ENCODE measurements at places on chromosomes 2 and 18. TPM values are rescaled to one million over a fixed set of nuclear protein-coding genes. Genes with fewer than 3 reads are reported as not detected.

DNA sequence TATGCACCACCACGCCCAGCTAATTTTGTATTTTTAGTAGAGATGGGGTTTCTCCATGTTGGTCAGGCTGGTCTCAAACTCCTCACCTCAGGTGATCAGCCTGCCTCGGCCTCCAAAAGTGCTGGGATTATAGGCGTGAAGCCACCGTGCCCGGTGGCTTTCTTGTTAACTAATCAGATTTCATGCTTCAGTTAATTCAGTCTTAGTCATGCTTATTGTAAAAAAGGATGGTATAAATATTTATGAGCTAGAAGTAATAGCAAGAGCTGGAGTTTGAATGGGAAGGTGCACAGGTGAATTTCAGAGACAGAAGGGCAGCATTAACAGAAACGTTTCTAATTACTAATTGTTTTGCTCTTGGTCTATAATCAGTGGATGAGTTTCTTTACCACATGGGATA, 10.3 kb downstream of the GEMIN6 start:
- no peak for DNase-seq

- DNase-seq = no peak
Measured at GRCh38 chr2:165634282-165634681, 159.8 kb downstream of the GALNT3 start.

DNA sequence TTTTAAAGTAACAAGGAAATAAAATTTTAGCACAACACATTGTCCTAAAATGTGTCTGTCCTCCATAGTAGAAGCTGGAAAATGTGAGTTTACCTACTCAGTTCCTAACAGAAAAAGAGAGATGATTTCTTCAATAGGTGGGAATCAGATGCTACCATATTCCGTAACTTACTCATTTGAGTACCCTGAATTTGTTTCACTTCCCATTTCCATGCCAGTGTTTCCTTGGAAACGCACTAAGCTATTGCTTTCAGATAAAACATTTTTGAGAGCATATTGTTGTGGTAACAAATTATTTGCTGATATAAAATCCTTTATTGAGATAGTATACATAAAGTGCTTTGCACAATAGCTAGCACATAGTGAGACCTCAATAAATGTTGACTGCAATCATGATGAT, 137.5 kb upstream of the BARD1 start:
- no peak for DNase-seq

DNA sequence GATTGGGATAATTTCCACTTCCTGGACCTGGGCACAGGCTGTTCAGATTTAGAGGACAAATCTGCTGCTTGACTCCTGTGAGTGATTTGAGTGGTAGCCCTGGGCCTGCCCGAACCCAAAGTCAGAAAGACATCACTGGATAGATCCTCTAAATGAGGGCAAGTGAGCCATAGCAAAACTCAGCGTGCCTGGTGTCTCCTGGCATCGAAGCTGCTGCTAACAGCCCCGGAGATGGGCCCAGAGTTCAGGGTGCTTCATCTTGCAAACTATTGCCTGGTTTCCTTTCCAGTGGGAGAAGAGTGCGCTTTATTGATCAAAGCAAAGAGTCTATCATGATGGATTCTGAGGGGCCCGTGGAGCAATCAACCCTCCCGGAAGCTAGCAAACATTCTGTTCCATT, 153.1 kb upstream of the KLHL29 start:
- DNase-seq = no peak

The MROH2A gene
- not detected for total RNA-seq

GRCh38 chr2:121796239-121796638, 40.8 kb downstream of the TSN start:
- no peak for DNase-seq

The GREB1 gene
- 19.8 TPM for total RNA-seq

- no peak for DNase-seq
Measured at GRCh38 chr2:45445037-45445436, 166.0 kb downstream of the SRBD1 start.

The ABCG8 gene
- total RNA-seq = not detected

The ITPRIPL1 gene
- 0.33 TPM for total RNA-seq

DNA sequence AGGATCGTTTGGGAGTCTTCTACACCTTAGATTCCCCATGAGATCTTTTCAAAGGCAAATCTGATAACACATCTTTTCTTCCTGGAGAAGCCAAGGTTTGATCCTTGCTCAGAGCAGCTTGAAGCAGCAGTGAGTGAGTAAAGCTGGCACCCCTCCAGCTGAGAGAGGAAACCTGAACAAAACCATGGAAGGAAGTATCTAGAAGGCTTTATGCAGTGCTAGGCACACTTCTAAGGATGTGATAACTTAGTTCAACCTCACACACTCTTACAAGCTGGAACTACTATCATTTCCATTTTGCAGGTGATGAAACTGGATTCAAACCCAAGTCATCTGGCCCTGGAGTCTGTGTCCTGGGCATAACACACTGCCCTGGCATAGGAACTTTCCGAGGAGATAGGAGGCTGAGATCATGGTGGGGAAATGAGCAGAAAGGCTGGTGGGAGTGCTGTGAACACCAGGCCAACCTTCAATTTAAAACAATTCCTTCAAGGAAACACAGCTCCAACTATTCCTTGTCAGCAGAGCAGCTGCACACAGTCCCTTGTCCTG, 71.2 kb downstream of the CTAGE1 start:
- DNase-seq = peak; percentile 71

GRCh38 chr2:11022064-11022463, 110.3 kb downstream of the KCNF1 start:
- no peak for DNase-seq

The NCOA1 gene
- 38.7 TPM for total RNA-seq

- DNase-seq = no peak
Measured at GRCh38 chr2:64697297-64698176, 43.8 kb upstream of the SERTAD2 start.

The ORC2 gene
- total RNA-seq = 9.2 TPM

DNA sequence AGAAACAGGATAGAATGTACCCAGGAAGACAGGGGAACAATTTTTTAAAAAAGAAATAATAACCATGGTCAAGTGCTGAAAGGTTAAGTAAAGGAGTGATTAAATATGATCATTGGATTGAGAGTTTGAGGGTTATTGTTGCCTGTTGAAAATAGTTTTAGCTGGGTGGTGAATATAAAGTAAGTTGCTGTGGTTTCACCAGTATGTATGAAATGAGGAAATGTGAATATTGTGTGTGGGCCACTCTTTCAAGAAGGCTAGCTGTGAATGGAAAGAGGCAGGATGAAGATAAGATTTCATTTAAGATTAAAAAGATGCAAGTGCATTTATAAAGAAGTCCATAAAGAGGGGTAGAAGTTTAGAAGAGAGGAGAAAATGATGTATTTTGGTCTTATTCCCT, 53.8 kb downstream of the GULP1 start:
- no peak for DNase-seq

DNA sequence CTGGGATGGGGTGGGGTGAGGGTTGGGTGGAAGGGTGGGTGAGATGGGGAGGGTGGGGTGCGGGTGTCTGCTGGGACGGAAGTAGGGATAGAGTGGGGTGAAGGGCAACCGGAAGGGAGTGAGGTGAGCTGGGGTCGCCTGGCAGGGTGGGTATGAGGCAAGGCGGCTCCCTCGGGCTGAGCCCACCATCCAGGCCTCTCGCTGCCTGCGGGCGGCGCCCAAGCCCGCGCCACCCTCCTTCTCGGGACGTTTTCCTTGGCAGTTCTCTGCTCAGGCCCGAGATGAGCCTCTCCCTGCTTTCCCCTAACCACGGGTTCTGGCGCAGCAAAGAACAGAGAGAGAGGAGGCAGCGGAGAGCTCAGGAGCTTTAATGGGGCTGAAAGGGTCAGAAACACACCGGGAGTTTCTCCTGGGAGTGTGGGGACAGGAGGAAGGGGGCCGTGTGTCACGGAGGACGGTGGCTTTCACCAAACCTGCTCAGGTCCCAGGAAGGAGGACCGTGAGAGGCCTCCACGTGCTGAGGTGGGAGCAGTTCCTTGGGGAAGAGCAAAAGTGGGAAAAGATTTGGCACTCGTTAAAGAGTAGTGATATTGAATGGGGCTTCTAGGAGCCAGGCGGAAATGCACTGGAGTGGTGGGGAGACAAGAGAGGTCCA, 4.1 kb downstream of the FEV start:
- no peak for DNase-seq

DNA sequence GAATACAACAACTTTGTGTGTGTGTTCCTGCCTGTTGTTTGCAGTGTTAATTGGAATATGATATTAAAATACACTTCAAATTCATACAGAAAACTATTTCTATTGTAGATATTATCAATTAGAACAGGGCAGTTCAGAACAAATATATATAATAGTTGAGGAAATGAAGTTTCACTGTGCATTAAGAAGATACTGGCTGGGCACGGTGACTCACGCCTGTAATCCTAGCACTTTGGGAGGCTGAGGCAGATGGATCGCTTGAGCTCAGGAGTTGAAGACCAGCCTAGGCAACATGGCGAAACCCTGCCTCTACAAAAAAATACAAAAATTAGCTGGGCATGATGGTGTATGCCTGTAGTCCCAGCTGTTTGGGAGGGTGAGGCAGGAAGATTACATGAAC, 79.3 kb downstream of the ASAP2 start:
- DNase-seq = no peak

DNA sequence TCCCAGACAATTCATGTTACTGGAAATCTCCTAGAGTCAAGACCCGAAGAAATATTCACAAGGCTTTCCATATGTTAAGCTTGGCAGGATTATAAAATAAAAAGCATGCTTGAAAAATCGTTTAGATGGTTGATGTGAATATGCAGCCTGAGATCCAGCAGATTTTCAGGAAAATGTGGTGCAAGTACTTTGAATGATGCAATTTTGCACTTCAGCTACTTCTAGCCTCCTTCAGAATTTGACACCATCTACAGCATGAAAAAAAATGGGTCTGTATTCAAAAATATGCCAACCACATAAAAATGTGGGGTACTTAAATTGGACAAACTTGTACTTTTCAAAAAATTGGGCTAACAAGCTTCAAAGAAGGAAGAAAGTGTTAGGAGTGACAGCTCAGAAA, 340.6 kb upstream of the DCC start:
- no peak for DNase-seq

GRCh38 chr2:240603846-240604245, 17.3 kb downstream of the CAPN10 start:
- no peak for DNase-seq

GRCh38 chr2:160255408-160255807, 55.3 kb upstream of the ITGB6 start:
- no peak for DNase-seq

- DNase-seq = peak; percentile 11
Measured at GRCh38 chr2:240458044-240458899, 22.8 kb downstream of the GPC1 start.

DNA sequence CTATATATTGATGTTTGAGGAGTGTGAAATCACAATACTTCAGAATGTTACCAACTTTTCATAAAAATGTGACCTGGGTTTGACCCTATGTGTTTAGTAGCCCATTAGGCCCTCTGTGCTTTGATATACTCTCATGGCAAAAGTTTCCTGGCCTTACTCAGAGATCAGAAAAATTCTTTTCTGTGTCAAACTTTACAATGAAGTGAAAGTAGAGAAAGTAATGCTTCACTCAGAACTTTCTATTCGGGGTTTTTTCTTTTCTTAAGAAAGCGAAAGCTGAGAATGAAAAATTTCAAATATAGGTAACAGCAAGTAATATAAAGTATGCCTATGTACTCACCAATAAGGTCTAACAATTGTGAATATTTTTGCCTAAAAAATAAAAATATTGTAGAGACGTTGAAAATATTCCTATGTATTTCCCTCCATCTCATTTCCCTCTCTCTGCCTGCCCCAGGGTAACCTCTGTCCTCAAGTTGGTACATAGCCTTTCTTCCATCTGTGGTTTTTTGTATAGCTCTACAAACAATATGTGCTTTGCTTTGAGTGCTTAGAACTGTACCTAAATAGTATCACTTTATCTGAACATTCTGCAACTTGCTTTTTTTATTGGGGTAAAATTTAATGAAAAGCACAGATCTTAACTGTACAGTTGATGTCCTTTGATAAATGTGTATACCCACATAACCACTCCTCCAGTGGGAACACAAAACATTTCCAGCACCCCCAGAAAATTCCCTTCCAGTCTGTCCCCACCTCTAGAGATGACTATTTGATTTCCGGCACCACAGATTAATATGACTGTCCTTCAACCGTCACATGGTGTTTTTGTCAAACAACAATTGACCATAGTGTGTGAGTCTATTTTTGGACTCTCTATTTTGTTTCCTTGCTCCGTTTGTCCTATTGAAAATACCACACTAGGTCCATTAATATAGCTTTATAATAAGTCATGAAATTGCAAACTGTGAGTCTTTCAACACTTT, 10.3 kb upstream of the ACKR3 start:
- DNase-seq = no peak

GRCh38 chr2:98445683-98446581, 1.3 kb downstream of the INPP4A start:
- DNase-seq = no peak

GRCh38 chr2:120631236-120631635, 104.4 kb upstream of the GLI2 start:
- DNase-seq = no peak

The STARD6 gene
- total RNA-seq = not detected
